A172 (cell line): ENCODE measurements at places on chromosomes 5 and 9.

GRCh38 chr5:143229896-143230675, 173.4 kb downstream of the NR3C1 start:
- no peak for DNase-seq

DNA sequence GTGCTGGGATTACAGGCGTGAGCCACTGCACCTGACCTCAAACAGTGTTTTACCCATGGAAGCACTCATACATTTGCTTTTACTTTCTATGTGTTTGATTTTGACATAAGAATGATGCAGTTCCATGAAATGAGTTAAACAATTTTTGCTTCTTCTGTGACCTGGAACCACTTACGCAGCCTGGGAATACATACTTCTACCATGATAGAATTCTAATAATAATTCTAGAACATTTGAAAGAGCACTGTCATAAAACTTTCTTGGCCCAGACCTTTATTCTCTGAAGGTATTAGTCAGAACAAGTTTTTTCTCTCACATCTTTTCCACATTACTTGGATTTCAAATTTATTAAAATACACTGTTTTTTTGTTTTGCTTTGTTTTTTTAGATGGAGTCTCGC, 25.3 kb upstream of the COL5A1 start:
- DNase-seq, result no peak

- no peak for DNase-seq
Observed at GRCh38 chr5:61463596-61463995, 131.5 kb downstream of the ZSWIM6 start.

DNA sequence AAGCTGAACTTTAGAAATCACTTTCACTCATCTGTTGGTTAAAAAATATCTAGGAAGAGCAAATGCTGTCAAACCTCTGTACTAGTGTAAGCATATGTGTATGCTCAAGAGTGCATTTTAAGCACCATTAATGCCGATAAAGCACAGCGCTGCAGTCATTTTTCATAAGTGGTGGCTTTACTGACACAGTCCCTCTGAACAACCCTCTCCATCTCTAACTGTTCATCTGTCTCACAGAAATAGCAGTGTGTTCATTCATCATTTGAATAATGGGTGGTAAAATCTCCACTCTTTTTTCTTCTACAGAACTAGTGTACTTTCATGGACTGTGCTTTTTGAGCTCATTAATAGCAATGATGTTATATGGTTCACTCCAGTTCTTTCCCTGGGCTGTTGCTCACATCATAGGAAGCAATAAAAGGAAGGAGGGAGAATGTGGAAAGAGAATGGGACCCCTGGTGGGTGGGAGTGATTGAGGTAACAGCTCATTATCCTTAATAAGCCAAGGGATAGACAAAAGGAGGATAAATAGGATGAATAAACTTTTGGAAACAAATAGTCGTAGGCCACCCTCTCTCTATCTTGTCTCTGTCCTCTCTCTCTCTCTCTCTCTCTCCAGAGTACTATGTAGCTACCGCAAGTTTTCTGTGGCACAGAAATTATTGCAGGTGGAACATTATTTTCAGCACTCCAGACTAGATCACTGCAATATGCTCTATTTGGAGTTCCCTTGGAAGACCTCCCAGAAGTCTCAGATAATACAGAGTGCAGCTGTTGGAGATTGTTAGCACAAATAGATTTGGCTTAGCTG, 117.9 kb upstream of the PRDM9 start:
- DNase-seq, result no peak

GRCh38 chr9:37986771-37987258, 82.2 kb downstream of the SHB start:
- DNase-seq, result no peak

GRCh38 chr9:625613-626012, 215.9 kb upstream of the DMRT1 start:
- no peak for DNase-seq

DNA sequence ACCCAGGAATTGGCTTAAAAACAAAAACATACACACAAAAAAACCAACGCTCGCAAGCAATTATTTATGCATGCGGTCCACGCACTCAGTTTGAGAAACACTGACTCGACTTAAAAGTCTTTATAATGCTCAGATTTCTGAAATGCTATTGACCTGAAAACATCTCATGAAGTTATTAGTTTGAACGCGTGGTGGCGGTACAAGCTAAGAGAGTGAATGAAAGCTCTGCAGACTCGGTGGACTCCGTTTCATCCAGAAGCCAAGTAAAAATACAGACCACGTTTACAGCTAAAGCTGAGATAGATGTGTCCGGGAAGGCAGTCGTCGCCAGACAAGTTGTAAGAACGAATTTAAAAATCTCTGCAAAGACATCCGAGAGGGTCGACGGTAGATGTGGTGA, at the start of gene PCDHB6:
PCDHB6 (plus strand) TSS at position 246 of the 400 bp plus-strand sequence. CDS start 201 bp downstream, outside the sequence.
- DNase-seq, result no peak

DNA sequence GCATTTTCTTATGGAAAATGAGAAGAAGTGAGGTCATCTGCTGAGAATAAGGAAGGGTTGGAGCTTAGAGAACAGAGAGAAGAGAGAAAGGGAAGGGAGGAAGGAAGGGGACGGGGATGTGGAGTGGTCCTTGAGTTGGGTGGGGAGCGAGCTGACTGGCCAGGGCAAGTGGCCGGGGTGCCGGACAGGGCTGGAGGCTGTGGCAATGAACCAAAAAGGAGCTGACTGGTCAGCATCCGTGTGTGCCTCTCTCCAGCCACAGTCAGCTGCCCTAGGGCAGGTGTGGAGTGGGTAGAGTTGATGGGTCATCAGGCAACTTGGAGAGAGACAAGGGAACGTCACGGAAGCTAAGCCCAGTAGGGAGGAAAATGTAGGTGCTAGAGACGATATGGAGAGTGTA, 234.9 kb upstream of the DAP start:
- DNase-seq, result no peak

DNA sequence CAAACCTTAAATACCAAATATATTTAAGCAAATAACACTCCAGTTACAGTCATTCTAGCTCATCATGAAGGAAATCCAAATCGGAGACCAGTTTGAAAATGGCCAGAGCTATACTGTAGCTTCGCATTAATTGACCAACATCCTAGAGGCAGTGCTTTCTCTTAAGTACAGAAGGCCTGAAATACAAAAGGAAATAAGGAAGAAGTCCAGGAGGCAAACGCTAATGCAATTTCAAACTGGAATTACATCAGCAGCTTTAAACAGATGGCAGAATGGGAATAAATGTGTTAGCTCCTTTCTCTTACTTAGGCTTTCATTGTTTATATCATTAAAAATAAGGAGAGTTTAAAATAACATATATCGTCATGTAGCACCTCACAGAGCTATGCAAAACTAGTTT, 197.0 kb downstream of the SEC61B start:
- DNase-seq, result no peak

DNA sequence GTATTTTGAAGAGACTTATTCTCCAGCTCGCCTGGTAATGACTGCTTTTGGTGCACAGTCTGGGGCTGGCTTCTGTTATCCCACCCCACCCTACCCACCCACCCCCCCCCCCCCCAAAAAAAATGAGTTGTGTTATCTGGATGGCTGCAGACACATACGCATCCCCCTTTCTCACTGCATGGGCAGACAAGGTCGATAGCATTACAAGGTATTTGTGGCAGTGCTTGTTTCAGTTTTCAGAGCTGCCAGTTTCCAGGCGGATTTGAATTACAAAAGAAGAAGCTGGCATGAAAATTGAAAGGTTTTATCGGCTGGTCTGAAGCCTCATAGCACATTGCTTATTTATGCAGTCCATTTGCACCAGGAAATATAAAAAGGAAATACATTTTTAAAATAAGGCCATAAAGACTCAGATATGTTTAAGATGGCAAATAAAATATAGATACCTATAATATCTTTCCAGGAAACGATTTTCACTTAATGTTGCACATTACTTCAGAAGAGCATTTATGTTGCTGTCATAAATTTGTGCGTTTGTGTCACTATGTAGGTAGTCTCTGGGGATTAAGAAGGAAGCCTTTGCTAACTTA, 85.1 kb upstream of the GRHPR start:
- no peak for DNase-seq

DNA sequence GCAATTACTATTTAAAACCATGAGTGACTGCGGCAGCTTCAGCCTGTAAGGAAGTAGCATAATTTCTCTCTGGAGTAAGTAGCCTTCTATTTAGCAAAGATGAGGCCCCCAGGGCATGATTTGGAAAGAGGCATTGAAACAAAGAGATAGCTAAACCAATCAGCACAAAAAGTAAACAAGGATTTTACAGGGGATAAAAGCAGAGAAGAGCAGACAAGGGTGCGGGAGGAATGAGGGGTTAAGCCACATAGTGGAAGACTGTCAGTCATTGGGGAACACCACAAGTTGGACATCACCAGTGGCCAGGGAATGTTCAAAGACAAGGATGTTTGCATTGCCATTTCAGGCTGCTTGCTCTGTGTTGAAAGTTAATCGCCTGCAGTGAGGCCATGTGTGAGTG, 24.0 kb upstream of the C5orf63 start:
- no peak for DNase-seq

DNA sequence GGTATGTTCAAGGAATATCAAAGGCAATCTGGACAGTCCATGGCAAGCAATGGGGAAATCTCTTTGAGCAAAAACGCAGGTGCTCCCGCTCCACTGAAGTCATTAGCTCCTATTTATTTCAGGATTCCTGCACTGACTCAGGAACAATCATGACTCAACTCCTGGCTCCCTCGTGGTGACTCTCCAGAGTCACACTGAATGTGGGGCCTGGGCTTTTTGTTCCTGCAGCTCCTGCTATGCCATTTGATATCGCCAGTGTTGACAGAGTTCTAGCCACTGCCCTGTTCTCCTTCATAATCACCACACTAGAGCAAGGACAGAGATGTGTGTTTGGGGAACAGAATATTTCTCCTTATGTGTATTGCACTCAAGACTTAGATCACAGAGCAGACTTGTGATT, 187.2 kb upstream of the ZNF462 start:
- DNase-seq, result peak; percentile 21

DNA sequence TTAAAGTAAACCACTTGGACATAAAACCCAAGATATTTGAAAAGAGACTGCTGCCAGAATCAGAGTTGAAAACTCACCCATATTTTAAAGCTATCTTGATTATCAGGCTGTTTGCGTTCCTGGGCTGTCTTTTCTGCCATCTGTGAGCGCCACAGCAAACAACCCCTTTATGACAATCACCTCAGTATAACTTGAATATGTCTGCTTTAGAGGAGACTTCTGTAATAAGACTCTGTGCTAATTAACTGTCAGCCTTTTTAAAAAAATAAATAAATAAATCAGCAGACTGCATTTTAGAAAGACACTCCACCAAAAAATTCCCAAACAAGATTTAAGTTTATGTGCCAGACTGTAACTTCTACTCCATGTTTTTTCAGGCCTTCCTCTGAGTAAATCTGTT, 375.7 kb upstream of the CCNH start:
- no peak for DNase-seq

GRCh38 chr9:32866273-32866672, 82.9 kb downstream of the TMEM215 start:
- no peak for DNase-seq

DNA sequence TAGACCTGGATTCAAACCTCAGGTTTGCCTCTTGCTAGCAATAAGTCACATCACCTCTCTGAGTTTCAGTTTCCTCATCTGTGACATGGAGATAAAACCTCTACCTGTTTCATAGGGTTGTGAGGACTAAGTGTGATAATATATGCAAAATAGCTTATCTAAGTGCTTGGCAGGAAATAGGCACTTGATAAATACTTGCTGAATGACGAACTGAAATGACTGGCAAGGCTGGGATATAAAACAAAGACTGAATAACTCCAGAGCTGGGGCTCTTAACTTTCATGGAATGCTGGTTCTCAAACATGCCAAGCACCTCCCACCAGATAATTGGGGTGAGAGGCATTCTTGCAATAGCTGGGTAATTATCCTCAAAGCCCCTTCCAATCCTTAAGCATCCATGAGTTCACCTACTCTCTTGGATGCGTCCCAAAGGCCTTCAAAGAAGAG, 87.6 kb downstream of the ADRB2 start:
- DNase-seq, result peak; percentile 99

DNA sequence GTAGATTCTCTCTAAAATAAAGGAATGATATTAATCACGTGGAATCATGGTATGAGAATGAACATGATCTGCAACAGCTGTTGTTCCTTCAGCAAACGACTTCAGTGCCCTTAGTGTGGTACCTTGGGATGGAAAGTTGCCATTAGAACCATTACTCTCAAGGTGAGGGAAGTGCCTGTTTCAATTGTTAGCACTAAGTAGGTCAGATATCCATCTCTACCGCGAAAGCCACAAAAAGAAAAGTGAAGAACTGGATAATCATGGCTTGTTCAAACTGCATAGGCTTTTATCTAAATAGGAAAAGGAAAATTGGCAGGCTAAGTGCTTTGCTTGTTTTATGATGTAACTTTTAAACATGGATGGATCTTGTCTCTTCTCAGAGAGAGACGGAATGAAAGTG, 380.7 kb downstream of the MRPS30 start:
- no peak for DNase-seq

DNA sequence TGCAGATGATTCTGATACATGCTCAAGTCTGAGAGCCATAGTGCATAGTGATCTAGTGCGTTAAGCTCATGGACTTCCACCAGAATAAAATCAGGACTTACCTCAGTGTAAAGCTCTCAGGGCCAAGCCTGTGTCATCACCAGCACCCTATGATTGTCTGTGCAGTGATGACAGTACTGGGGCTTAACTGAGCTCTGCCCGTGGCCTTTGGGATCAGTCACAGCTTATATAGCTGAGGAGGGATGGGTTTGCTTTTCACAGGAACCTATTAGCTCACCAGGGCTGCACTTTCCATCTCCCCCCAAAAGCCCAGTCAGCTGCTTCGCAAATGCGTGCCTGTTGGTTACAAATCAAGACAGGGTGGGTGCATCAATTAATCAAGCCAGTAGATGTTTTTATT, 246.9 kb downstream of the NR3C1 start:
- no peak for DNase-seq

- no peak for DNase-seq
Observed at GRCh38 chr9:134066913-134067851, 644 bp downstream of the BRD3 start.

- no peak for DNase-seq
Observed at GRCh38 chr9:37559125-37559524, 17.1 kb downstream of the FBXO10 start.

- DNase-seq, result peak; percentile 30
Observed at GRCh38 chr5:159338118-159338517, 7.8 kb upstream of the IL12B start.

- peak; percentile 42 for DNase-seq
Observed at GRCh38 chr9:86614871-86615849, 260.9 kb upstream of the TUT7 start.

DNA sequence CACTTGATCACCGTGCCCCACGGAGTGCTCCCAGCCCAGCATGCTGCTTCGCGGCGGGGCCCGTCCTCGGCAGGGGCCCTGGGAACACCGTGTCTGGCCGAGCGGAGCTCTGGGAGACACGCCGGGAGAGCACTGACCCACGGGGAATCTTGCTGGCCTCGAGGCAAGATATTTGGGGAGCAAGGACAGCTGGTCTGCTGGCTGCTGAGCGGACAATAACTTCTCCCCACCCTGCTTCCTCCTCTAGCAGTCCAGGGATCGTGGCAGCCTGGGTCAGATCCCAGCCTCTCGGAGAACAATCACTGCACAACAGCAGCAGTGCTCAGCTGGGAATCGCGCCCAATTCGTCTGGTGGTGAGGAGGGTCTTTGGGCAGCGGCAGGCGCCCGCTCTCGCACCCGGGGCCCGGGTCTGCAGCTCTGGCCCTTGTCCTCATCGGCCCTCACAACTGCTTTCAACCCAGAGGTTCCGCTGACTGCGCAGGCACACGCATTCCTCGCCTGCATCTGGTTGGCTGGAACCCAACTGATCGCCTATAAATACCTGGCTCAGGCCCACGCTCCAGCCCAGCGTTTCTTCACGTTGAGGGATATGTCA, 43.4 kb downstream of the DBH start:
- no peak for DNase-seq
